Fibroblast of mammary gland (primary cell): ENCODE measurements at places on chromosomes 12 and 14.

DNA sequence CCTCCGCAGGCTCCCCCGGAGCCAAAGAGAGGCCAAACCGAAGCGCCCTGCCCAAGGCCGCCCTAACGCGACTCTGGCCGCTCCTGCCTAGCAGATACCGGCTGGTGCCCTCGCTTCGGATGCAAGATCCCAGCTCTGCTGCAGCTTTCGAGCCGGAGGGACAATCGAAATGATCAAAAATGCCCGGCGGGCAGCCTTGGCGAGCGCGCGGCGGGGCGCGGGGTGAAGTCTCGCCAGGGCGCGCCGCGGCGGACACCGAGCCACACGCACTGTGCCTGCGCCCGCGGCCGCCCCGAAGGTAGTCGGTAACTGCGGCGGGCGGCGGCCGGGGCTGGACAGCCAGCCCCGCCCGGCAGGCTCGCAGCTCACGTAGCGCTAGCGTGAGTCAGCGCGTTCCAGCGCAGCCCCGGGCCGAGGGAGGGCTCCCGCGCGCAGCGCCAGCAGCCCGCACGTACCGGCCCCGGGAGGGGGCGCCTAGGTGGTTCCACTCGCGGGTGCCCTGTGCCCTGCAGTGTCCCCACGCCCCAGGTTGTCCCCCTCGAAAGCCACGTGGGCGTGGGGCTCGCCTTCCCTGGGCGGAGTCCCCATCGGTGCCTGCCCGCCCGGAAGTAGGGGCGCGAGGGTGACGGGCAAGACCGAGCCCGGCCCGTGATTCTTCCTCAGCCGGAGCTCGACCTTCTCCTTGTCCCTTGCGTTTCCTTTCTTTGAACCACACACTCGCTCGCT is 109.2 kb upstream of the EGLN3 start:
- DNase-seq, result peak; percentile 62

- no peak for DNase-seq
These were observed 472.6 kb downstream of the SNAPC1 start for GRCh38 chr14:62234849-62235248.

DNA sequence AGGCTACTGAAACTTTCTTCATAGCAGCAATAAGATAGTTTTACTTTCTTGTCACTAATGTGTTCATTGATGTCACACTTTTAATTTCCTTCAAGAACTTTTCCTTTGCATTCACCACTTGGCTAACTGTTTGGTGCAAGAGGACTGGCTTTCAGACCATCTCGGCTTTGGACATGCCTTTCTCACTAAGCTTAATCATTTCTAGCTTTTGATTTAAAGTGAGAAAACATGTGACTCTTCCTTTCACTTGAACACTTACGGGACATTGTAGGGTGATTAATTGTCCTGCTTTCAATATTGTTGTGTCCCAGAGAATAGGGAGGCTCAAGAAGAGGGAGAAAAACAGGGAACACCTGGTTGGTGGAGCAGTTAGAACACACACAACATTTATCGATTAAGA is 41.9 kb downstream of the IFNG start:
- DNase-seq, result no peak

- DNase-seq, result peak; percentile 63
These were observed 89.6 kb downstream of the TTC7B start for GRCh38 chr14:90726656-90727055.

DNA sequence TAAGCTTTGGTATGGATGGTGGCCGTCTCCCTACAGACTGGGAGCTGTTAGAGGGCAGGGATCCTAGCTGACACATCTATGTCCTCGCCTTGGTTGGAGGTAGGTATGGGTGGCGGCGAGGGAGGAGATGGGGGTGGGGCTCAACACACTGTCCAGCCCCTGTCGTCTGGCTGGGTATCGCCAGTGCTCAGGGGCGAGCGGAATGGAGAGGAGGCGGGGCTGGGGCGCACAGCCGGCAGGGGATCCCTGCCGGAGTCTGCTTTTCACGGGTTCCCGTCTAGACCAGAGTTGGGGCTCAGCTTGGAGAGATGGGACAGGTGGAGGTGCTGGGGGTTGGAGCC is 16.1 kb downstream of the TAMALIN start:
- DNase-seq, result no peak

GRCh38 chr12:100434177-100434576 is 39.5 kb upstream of the NR1H4 start:
- DNase-seq, result no peak

- no peak for DNase-seq
These were observed 147.8 kb upstream of the MAX start for GRCh38 chr14:65250162-65250495.
